ENCODE measurements at places on chromosomes 7 and 10. TPM values are rescaled to one million over a fixed set of nuclear protein-coding genes. Genes with fewer than 3 reads are reported as not detected.

DNA sequence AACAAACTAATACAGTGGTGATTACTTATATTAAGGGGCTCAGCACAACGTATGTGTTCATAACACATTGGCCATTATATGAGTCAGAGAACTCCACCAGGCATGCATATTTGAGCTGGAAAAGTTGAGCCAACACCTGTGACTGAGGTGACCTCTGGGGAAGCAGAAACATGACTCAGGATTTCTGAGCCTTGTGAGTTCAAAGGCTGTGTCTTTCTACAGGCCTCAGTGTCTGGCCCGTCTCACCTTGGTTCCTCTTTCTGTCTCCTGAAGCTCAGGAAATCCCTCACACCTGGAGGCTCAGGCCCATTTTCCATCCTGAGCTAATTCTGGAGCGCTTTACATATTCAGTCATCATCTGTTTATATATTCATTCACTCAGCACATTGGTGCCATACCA is 230.9 kb upstream of the AGK start:
- DNase-seq = no peak

- DNase-seq = no peak
Measured at GRCh38 chr10:114593240-114593792, 64.8 kb downstream of the ABLIM1 start.

GRCh38 chr10:7529638-7530037 is 118.8 kb upstream of the SFMBT2 start:
- peak; percentile 25 for DNase-seq

- peak; percentile 20 for DNase-seq
Measured at GRCh38 chr10:13615650-13616300, 29.0 kb downstream of the PRPF18 start.

SPDYE16 gene
- not detected for total RNA-seq

CALY gene
- not detected for total RNA-seq

DGKI gene
- 0.29 TPM for total RNA-seq

ITPRID1 gene
- not detected for total RNA-seq
